ENCODE measurements at places on chromosomes 6 and 20.

DNA sequence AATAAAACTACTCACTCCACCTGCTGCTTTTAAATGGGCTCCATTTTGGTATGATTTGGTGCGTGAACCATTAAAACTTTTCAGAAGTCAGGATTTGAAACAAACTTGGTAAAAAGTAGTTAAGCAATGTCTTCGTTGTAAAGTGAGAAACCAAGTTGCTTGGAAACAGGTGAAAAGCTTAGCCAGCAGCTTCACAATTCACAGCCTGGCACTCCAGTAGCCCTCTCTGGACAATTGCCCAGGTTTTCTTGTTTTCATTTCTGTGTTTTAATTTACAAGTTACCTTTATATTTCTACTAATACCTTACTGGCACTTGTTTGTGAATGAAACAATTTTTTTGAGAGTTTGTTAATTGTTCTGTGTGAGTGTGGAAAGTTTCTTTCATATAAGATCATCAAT lies 12.8 kb downstream of the NT5E start:
- no peak for DNase-seq

GRCh38 chr20:4063631-4064030 lies 48.3 kb upstream of the RNF24 start:
- no peak for DNase-seq

GRCh38 chr6:37648465-37649330 lies 49.0 kb downstream of the MDGA1 start:
- DNase-seq: no peak

DNA sequence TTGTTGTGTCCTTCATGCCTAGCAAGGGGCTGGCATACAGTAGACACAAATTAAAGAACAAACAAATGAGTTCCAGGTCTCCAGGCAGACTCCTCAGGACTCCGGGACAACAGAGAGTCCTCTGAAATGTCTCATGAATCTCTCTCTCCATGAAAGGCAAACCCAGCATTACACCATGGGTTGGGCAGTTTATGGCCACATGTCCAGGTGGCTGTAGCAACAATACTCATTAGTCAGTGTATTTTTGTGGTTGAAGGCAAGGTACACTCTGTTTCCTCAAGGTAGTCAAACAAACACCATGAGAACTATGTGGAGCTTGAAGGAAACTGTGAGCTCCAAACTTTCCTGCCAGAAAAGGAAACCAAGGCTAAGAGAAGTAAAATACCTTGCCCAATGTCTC lies 62.2 kb downstream of the KCNB1 start:
- no peak for DNase-seq

- DNase-seq: no peak
Observed at GRCh38 chr6:106925948-106926347, 48.6 kb downstream of the CD24 start.

- no peak for DNase-seq
Observed at GRCh38 chr20:41854765-41855164, 236.6 kb upstream of the CHD6 start.

DNA sequence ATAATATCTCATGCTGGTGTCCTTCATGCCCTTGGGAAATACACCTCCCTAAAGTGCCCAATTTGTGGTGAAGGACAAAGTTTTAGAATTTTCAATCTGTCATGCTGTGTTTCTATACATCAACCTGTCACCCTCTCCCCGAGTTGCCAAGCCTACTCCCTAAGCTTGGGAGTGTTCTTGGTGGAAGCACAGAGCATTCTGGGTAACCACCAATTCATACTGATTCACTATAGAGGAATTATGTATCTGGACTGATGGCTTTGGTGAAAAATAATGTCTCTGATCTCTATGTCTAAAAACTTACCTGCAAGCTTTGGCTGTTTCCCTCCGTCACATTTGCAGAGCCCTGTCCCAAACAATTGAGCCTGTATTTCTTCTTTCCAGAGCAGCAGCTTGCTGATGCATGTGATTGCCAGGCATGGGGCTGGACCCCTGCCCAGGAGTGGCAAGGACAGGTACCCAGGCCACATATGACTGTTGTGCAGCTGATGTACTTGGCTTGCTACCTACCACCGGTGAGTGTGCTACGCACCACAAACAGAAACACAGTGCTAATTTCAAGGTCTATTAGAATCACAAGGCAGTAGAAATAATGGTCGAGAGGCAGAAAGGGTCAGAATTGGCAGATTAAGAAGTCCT lies 202.8 kb upstream of the CITED2 start:
- no peak for DNase-seq

GRCh38 chr20:38833857-38834164 lies 28.3 kb downstream of the PPP1R16B start:
- DNase-seq: no peak

DNA sequence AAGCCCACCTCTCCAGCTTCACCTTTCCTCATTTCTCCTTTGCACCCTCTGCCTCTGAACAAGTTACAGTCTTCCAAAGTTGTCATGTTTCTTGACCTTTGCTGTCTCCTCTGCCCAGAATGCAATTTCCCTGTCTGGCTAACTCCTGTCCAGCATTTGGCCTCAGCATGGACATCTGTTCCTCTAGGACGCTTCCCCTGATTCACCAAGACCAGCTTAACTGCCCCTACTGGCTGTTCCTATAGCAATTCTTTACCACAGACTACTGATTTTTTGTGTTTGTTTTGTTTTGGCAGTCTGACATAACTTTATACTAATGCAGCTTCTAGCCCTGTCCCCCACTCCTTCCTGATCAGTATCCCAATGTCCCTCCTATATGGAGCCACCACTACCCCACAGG lies 13.4 kb downstream of the GNL1 start:
- DNase-seq: no peak

DNA sequence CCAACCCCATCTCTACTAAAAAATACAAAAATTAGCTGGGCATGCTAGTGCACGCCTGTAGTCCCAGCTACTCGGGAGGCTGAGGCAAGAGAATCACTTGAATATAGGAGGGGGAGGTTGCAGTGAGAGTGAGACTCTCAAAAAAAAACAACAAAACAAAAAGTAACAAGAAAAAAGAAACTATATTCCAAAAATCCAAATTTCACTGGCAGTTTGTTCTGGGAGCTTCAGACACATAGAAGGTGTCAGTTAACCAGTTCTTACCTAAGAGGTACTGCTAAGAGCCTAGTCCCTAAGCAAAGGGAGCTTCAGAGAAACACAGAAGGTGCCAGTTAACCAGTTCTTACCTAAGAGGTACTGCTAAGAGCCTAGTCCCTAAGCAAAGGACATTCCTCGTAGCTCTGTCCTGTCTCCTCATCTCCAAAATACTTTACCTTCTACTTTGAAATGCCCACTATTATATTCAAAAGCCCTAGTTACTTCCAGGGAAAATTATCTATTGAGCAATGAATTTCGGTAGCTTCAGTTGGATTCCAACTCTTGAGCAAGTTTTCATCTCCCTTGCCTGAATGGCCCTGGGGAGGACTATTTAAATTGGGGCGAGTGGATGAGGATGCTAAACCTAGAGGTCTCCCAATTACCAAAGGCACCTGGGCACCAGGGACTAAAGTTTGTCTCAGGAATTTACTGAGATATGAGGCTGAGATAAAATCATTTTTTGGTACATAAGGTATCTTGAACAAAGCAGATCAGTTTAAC lies 41.0 kb downstream of the HFE start:
- DNase-seq: no peak

- DNase-seq: no peak
Observed at GRCh38 chr20:64240243-64241015, 15.1 kb upstream of the PCMTD2 start.

DNA sequence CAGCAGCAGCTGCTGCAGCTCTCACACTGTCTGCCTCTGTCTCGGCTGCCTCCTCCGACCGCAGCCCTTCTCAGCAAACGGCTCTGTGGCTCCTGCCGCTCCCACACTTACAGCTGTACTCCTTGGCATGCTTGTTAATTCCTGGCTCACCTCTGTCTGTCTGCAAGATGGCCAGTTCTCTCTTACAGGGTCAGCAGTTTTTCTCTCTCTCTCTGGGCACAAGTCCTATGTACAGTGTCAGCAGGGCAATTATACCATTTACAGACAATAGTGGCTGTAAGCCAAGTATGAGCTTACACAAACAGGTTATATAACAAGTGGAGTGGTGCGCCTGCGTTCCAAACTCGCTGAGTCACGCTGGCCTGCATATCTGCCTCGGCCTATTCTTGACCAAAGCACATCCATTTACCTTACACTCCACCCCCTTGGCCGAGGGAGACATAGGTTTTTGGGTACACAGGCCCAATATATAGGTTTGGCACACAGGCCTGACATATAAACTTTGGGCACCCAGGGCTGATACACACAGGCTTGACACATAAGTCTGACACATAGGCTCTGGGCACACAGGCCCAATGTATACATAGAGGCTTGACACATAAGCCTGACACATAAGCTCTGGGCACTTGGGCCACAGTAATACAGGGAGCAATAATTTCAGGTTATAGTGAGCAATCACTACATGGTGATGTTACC lies 4.4 kb downstream of the ZKSCAN3 start:
- DNase-seq: no peak

DNA sequence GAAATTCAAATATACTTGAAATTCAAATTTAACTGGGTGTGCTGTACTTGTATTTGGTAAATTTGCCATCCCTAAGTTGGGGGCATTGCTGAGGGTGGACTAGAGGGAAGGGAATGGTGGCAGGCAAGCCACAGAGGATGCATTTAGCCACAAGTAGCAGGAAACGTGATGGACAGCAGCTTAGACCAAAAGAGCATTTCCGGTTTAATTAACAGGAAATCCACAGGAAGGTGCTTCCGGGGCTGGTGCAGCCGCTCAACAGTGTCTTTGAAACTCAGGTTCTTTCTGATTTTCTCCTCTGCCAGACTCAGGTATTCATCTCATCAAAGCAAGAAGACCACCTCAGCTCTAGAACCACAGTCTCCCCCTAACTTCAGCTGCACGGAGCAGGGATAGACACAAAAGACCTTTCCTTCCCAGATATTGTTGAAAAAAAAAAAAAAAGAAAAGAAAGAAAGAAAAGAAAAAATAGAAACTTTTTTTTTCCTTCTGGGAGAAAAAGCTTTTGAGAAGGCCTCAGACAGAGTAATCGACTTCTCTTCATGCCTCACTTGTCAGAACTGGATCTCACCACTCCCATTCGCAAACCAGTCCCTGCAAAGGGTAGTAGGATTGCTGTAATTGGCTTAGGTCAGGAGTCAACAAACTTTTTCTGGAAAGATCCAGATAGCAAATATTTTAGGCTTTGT lies 8.0 kb upstream of the BCAS1 start:
- DNase-seq: no peak

DNA sequence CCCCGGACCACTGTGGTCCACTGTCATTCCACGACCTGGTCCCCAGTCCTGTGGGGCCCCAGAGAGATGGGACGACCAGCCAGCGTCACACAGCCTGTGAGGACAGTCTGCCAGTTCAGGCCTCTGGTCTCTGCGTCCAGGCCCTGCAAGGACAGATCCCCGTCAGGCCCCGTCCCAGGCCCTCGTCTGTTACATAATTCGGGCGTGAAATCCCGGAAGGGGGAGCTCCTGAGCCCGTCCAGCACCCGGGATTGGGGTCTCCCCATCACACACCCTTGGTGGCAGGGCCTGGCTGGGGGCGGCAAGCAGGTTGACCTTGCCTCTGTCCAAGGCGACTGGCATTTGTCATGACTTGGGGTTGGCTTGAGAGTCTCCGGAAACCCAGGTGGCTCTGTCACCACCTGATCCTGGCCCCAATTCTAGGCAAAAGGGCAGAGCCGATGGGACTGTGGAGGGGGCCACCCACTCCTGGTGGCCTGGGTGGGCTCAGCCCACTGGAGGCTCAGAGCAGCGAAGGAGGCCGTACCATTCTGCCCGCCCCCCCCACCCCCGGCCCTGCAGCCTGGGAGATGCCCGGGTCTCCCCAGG lies 73.8 kb upstream of the GATA5 start:
- DNase-seq: no peak

GRCh38 chr6:46234700-46235099 lies 63.9 kb upstream of the ENPP5 start:
- no peak for DNase-seq

- DNase-seq: no peak
Observed at GRCh38 chr6:16637635-16638034, 123.6 kb downstream of the ATXN1 start.

DNA sequence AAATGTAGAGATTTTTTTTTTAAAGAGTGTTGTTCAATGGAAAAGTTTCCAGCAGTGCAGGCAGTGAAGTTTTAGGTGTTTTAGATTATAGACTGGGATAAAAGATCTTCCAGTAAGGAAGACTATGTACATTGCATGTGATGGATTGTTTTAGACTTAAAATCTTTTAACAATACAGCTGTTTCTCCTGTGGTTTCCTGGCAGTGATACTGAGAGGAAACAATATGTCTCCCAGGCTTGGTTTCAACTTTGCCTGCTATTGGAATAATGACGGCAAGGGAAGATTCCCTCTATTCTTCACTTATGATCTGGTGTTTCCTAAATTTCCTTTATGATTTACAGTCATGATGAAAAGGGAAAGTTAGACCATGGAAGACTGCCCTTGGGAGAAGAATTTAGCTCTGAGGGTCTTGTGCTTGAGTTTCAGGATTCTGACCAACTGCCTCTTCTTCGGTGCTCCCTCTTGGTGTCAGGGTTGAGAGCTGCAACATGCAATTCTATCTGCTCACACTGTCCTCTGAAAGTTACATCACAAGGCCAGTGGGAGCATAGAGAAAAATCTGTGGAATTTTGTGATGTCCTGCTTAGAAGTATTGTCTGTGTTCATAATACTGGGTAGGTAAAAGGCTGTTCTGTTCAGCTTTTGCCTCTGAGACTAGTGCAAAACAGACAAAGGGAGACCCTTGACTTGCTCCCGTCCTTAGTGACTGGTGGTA lies 262.8 kb upstream of the MAN1A1 start:
- no peak for DNase-seq

DNA sequence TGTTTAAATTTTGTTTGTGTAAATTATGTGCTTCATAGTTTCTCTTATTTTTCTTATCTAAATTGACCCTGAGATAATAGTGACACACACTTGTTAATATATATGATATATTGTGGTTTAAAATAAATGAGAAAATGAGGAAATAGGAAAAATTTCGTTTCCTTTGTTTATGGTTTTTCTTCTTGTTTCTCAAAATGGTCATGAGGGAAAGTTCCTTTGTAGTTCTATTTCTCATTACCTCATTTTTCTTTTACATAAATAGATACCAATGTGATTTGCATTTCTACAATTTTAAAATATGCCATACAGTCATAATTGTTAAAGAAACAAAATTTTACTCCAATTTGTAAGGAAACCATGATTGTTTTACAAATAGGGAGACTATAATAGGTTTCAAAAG lies 9.2 kb downstream of the OR2A4 start:
- no peak for DNase-seq

DNA sequence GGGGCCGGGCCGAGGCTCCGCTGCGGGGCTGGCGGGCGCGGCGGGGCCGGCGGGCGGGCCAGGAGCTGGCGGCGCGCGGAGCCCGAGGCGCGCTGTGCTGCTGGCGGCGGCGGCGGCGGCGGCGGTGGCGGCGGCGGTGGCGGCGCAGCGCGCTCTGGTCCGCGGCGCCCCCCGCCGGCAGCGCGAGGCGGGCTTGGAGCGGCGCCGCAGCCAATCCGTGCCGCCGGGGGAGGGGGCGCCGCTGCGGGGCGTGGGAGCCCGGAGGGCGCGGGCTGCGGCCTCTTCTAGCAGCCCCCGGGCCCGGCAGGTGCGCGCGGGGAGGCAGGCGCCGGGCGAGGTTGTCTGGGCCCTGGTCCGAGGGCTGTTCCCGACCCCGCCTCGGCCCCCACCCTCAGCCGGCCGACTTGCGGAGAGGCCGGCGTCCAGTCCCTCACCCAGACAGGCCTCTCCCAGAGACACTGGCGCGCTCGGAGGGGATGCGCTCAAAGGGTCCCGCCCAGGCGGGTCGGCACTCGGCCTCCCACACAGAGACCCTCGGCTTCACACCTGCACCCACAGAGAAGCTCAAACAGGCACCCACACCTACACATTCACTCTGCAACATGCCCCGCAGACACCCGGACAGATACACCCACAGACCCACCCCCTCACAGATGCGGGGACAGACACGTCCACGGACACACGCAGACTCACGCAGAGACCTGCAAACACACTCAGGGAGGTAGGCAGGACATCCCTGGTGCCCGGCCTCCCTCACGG lies at the start of gene RIMS4:
RIMS4 (minus strand) TSS at position 156 of the 759 bp plus-strand sequence. CDS start 275 bp downstream, outside the sequence.
- no peak for DNase-seq
